ENCODE measurements at places on chromosomes 5 and 9. TPM values are rescaled to one million over a fixed set of nuclear protein-coding genes. Genes with fewer than 3 reads are reported as not detected.

DNA sequence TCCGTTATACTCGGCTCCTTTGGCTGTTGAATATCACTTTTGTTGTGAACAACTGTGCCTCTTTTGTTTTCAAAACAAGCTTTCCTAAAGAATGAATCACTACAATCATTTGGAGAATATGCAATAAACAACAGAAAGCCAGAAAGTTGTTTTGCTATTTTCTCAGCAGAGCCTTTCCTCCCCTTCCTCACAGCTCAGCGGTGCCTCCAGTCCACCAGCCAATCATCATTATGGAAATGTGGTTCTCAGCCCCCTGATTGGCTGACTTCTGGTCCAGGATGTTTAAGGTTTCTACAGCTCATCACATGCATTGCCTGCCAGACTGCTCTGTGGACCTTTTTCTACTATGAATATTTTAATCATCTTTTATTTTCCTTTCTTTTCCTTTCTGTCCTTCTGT, 9.1 kb upstream of the ZNF608 start:
- H3K36me3 ChIP-seq, result no peaks in the 10 kb centered on the region
- H3K27ac ChIP-seq, result no peak overlapping the region
- no peaks in the 10 kb centered on the region for H3K27me3 ChIP-seq
- DNase-seq, result no peak

Gene BTNL8
- 0.79 TPM for total RNA-seq

Gene TRAF2
- total RNA-seq, result 9.5 TPM

Gene ELAVL2
- total RNA-seq, result 0.83 TPM
